ENCODE measurements at places on chromosomes 12 and 14.
A peak's percentile ranks its signal among the peaks of the same experiment; 100 is the strongest.

DNA sequence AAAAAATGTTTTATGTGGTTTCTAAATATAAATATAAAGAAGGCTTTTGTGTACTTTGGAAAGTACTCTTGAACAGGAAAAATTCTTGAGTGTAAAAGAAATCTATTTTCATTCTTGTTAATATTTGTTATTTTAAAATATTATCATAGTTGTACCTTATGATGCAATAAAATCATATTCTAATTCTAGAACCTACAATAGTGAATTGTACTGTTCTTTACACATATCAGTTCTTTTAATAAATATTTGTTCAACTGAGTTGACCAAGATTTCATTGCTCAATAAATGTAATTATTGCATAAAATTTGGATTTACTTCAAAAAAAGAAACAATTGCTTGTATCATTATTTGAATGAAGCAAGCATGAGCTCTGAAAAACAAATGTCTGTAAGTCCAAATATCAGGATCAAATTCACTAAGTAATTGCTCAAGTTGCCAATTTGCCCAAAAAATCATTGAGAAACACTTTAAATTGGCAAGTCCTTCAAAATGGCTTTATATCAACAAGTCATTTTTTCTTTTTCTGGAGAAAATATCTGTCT lies 191.6 kb upstream of the SLC16A7 start:
- no peak for DNase-seq

DNA sequence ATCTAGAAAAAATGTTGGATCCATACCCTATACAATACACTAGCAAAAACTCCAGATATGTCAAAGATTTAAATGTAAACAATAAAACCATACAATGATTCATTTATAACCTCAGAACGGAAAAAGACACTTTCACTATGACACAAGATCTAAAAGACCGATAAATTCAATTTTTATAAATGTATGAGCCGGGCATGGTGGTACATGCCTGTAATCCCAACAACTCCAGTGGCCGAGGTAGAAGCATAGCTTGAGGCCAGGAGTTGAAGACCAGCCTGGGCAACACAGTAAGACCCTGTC lies 2.5 kb upstream of the SOS2 start:
- DNase-seq: no peak

DNA sequence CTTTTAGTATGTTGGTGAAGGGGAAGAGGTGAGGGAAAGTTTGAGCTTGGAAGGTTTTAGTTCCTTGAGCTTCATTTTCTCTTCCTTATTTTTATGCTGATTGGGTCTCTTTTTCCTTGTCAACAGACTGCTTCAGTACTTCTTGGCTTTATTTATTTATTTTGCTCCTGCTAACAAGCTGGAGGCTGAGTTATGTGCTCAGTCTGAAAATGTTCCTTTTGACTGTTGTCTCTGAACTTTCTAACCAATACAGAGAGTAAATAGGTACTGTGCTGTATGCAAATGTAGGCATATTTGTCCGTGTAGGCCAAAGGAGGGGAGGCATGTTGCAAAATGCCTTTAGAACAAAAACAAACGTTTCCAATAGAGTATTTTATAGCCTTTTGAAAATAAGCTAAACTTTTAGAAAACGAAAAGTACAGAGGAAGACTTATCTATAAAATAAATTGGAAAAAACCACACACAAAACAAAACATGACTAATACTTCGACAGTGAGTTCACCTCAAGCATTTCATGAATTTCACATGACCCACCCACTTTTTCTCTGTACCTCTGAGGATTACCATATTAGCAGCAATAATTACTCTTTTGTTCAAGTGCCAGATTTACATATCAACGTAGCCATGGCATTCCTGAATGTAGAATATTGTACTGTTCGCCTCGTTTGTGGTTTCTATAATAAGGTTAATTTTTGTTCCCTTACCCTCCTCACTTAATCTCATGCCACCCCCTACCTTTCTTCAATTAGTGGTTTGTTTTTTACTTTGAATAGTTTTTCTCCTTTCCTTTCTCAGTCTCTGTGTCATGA lies 4.7 kb upstream of the CREBL2 start:
- DNase-seq: peak; percentile 24

DNA sequence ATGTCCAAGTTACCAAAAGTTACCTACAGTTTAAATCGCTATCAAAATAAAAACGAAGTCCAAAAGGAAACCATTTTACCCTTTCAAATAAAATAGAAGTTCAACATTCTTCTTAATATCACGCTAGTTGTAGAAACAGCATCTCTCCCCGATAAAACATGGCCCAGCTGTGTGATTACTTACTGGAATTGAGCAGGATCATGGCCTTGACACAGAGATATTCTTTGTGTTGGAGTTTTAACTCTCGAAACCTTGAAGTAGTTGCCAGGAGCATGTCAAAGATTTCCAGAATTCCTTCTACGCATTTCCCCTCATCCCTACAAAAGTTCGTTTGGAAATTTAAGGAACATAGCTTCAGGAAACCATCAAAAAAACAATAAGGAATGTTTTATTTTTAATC lies 44.8 kb downstream of the ESR2 start:
- no peak for DNase-seq

GRCh38 chr12:45327823-45328383 lies 112.0 kb downstream of the ANO6 start:
- DNase-seq: no peak

GRCh38 chr14:101109981-101110728 lies 206.6 kb upstream of the RTL1 start:
- DNase-seq: no peak

Data from head of caudate nucleus (tissue), 42 donors.